Cerebellar nuclear complex (tissue), 1 donor: ENCODE measurements at places on chromosomes 6 and 20.

GRCh38 chr6:7604506-7604905, 14.5 kb downstream of the SNRNP48 start:
- DNase-seq = no peak

- no peak for DNase-seq
Observed at GRCh38 chr6:163395122-163395830, 19.2 kb upstream of the QKI start.

GRCh38 chr6:108644252-108644651, 83.5 kb downstream of the FOXO3 start:
- DNase-seq = no peak

DNA sequence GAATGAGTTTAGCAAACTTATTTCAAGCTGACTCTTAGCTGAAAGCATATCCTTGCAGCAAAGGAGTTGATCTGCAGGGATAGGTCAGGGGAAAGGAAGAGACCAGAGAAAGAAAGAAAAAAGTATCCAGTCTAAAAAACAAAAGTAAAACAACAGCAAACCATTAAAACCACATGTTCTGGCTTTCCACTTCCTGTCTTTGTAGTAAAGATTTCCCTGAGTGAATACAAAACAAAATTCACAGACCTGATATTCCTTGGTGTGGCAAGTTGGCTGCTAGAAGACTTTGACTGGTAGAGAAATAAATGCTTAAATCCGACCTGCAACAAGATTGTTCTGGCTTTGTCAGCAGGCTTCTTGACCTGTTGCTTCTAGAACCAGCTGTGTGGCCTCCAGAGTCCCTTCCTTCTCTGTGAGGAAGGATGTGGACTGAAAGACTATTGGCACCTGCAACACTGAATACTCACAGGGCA, 23.4 kb upstream of the MCM3 start:
- DNase-seq = no peak

DNA sequence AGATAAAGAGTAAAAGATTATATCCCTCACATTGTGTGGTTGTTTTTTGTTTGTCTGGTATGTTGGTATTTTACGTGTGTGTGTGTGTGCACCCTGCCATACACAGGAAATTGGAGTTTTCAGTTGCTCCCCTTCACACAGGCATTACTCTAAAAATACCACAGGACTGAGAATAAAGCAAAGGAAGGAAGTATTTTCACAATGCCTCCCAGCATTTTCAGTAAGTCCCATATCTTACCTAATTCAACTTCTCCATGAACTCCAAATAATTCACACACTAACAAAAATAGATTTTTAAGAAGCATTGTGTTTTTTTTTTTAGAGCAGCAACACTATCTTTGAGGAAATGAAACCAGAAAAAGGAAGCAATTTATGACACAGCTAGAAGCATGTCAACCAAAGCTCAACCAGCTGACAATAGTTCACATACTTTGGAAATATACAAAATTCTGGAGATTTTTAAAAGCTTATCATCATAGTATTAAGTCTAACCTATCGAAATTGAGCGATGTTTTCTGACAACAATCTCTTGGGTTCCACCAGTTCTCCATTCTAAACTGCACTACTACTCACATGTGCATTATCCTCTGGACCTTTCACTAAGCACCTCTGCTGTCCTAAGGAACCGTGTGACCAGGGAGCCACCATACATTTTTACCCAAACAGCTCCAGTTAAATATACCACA, 2.1 kb downstream of the UBE2J1 start:
- no peak for DNase-seq
